Activated naive CD4-positive, alpha-beta T cell treated with anti-CD3 and anti-CD28 coated beads for 36 hours (primary cell): ENCODE measurements at places on chromosomes 5 and 9.

DNA sequence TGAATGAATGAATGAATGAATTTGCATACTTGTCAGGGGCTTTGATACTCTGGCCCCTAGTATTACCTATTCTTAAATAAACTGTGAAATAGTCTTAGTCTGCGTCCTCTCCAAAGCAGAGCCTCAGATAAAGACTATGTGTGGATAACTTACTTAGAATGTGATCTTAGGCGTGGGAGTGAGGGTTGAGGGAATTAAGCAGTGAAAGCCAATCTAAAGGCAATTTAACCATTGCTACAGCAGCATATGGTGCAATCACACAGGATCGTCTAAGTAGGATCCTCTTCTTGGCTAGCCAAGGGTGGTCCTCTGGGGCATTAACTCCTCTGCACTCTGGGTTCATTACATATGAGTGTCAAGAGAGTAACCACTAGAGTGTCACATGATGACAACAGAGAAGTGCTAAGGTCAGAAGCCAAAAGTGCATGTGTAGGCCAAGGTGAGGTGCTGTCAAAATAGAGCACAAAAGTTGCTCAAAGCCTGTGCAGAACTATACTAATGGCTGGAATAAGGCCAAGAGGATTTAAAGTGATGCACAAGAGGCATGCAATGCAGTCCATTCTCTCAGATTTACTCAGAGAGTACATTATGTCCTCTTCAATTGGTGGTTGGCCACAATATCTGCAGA, 274.4 kb upstream of the SEMA6A start:
- no peak for DNase-seq

- no peak for DNase-seq
These were observed 45.6 kb downstream of the SLC1A3 start for GRCh38 chr5:36651761-36652685.

GRCh38 chr9:3894772-3895171, 369.0 kb upstream of the RFX3 start:
- no peak for DNase-seq

DNA sequence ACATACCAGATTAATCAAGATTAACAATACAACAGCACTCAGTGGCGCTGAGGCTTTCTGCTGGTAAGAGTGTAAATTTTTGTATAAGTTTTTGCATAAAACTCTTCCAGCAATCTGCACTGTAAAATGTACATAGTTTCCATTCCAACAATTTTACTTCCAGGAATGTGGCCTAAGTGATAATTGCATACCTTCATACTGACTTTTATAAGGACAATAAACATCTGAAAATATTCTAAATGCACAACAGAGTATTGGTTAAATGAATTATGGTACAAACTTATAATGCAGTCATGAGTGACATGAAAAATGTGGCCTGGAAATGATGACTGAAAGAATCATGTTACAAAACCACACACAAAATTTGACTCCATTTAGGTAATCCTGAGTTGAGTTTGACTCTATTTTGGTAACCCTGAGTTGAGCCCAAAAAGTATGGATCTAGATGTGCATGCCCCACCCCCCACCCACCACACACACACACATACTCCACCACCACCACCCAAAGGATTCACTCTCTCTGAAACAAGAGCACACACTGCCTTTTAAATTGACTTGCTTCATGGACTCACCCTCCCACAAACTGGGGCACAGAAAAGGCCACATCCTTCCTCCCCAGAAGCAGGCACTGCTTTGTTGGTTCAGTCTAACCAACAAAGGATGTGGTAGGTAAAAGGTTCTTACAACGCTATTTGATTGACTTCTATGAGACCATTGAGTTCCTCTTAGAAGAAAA, 137.6 kb downstream of the SUSD1 start:
- DNase-seq, result peak; percentile 79

GRCh38 chr5:117245130-117245529, 670.5 kb upstream of the SEMA6A start:
- no peak for DNase-seq

DNA sequence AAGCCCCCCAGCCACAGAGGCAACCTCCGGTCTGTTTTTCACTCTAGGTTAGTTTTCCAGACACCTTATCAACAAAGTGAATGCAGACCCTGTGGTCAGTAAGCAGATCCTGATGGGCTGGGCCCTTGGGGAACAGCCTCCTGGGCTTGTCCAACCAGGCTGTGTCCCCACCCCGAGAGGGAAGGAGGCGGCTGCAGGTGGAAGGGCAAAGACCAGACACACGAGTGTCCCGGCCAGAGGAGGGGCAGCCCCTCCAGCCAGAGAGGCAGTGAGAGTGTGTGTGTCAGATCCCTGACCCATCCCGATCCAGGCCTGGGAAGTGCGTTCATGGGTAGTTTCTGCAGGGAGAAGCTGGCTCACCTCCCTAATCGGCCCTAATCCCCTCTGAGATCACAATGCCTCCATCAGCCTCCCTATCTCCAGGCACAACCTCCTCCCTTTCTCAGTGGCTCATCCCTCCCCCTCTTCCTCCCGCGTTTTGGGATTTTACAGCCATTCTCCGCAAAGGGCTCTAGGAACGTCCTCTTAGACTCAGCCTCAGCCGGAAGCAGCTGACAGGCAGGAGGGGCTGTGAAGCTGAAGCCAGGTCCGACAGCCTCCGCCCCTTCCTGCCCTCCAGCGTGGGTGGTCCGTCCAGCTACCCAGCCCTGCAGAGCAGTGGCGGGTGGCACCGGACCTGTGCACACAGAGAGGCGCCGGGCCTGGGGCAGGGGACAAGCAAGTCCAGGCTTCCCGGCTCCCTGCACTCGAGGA, 9.7 kb downstream of the SLC12A7 start:
- no peak for DNase-seq

DNA sequence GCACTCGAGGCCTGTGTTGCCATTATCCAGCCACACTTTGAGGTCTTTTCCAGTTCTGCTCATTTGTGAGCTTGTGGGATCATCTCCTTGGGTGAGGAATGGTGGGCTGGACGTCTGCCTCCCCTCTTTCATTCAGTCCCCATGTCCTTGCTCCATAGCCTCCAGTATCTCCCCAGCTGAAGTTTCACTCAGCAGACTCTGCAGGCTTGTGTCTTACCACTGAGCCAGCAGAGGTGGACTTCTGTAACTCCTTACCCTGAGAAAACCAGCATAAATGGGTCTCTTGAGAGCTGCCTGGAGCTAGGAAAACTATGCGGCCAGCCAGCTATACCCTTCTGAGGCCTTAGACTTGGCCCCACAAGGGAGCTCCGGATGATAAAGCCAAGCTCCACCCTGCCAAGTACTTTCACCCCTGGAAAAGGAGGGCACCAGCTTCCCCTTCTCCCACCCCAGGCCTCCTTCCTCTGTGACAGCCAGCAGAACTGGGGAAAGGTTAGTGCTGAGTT, 12.2 kb downstream of the IRF1 start:
- no peak for DNase-seq

GRCh38 chr5:32708949-32709348, 2.2 kb upstream of the NPR3 start:
- DNase-seq, result no peak

- no peak for DNase-seq
These were observed 15.0 kb downstream of the TENT4A start for GRCh38 chr5:6728011-6728794.

GRCh38 chr5:10307206-10308148, at the start of gene CMBL:
CMBL (minus strand) TSS chr5:10307902; CDS start chr5:10290762, 17,140 bp downstream.
- DNase-seq, result peak; percentile 37

- no peak for DNase-seq
These were observed 42.0 kb downstream of the SSBP2 start for GRCh38 chr5:81708889-81709288.

- DNase-seq, result no peak
These were observed 148.5 kb downstream of the BNC2 start for GRCh38 chr9:16721972-16722371.

GRCh38 chr5:88663793-88664216, 219.2 kb downstream of the MEF2C start:
- no peak for DNase-seq

DNA sequence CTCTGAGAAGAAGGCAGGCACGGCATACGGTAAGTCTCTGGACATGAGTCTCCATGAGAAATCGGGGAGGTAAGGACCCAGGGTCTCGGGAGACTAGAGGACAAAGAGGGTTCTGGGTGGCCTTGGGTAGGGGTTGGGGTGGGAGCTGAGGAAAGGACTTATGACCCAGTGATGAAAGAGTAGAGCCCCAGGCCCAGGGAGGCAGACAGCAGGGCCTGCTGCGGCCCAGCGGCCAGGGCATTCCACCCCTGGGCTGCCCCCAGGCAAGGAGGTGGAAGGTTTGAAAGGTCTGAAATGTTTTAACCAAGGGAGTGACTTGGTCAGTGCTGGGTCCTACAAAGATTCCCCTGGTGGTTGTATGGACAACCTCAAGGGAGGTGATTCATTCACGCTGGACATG, 89.1 kb downstream of the CRB2 start:
- DNase-seq, result no peak

- DNase-seq, result no peak
These were observed 265.0 kb downstream of the GOLPH3 start for GRCh38 chr5:31909073-31909472.

DNA sequence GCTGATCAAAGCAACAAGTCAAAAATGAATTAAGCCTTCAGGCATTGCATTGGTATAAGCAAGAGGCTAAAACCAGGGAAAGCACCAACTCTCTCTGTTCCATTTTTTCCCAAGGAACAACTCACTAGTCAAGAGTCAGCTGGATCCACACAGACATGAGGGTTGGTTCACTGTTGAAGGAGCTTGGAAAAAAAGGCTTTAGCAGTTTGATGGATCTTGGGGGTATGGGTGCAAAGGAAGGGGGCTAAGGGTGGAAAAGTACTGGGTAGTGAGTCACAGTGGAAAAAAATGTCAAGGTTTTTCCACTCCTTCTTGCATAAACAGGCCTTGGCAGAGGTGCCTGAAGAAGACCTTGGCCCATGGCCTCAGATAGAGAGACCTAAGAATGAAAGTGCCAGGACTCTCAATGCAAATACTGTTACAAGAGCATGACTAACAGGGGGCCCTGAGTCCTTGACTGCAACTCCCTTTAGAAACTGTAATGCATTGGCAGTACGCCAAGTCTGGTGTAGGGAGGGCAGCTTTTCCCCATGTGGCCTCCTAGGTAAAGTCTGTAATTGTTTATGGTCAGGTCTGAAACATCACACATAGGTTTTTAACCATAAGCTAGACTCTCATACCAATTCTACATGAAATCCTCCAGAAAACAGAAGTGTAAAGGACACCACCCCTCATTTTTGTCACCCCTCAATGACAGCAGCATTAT, 23.7 kb downstream of the ACTL7A start:
- peak; percentile 86 for DNase-seq

GRCh38 chr9:19935422-19935821, 146.6 kb upstream of the SLC24A2 start:
- no peak for DNase-seq

GRCh38 chr9:131429121-131430012, 35.5 kb downstream of the PRRC2B start:
- no peak for DNase-seq

- DNase-seq, result no peak
These were observed 105.3 kb upstream of the PIK3R1 start for GRCh38 chr5:68110264-68110663.

GRCh38 chr5:161263191-161263590, 283.3 kb downstream of the GABRB2 start:
- DNase-seq, result no peak

GRCh38 chr9:127733614-127734013, 1.5 kb downstream of the TOR2A start:
- no peak for DNase-seq

DNA sequence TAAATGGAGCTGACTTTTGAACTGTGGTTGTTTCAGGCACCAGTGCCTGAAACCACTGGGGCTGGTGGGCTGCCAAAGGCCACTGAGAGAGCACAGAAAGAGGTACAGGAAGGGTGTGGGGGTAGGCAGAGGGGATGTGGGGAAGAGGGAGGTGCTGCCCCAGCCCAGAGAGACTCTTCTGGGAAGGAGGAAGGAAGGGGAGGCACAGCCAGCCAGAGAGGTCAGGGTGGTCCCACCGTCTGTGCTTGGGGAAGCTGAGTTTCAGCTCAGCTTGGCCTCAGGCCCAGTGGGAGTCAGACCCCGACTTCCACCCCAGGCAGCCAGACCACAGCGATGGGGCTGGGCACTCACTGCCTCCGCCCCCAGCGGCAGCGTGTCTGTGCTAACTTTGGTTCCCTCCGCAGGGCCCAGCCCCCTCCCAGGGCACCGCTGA, 8.6 kb upstream of the PHYKPL start:
- no peak for DNase-seq

GRCh38 chr5:167665841-167666375, 625.5 kb upstream of the WWC1 start:
- no peak for DNase-seq

GRCh38 chr5:138458384-138458783, 6.9 kb upstream of the EGR1 start:
- DNase-seq, result no peak

DNA sequence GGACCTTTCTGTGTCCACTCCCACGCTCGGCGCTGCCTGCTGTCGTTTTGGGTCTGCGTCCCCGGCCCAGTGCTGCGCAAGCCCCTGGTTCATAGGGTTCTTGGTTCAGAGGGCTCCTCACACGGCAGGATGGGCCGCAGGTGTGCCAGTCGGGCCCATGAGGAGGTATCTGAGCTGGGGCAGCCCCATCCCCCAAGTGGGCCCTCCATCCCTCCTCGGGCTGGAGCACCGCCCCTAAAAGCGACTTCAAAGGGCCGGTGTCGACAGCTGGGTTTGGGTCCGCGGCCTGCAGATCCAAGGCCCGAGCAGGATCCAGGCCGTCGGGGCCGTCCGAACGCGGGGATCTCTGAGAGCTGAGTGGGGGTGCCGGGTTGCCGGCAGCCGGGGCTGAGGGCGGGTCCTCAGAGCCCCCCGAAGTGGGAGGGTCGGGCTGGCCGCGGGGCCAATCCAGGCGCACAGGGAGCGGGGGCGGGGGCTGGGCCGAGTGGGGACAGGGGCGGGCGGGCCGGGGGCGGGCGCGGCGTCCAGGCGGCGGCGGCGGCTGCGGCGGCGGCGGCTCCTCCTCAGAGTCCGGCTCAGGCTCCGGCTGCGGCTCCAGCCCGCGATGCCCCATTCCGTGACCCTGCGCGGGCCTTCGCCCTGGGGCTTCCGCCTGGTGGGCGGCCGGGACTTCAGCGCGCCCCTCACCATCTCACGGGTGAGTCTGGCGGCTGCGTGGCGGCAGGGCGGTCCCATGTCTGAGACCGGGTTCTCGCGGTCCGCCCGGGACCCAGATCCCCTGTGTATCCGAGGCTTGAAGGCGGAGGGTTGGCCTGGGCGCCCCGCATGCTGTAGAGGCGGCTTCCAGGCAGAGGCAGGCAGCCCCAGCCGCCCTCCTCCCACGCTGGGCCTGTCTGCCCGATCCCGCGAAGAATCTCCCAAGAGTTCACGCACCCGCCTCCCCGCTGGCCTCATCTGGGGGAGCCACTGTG, at the start of gene PDLIM4:
TSS of gene PDLIM4 (plus strand) at position 566 of the 971 bp plus-strand sequence. CDS start at position 605, 39 bp downstream.
- peak; percentile 4 for DNase-seq

DNA sequence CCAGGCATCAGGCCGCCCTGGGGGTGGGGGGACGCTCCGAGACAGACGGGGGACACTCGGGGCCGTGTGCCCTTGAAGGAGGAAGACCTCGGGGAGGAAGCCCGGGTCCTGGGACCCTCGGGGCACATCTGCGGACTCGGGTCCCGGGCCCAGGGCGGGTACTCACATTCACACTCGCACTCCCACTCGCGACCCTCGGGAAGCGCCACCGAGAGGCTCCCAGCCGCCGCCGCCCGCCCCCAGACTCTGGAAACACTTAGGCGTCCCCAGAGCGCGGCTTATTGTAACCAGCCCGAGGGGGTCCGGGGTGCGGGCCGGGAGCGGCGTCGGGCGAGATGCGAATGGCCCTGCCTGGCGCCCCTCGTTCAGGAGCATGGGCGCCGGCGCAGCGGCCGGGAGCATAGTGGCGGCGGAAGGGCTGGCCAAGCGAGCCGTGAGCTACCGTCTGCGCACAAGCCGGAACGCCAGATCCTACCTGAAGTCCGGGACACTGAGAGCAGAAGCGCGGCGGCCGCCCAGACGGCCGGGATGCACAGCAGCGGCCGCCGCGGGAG, 559 bp downstream of the ROR2 start:
- DNase-seq, result no peak
